T-helper 1 cell (primary cell): ENCODE measurements at places on chromosomes 2 and 18.

GRCh38 chr18:68763083-68763482, 34.8 kb upstream of the CCDC102B start:
- no peak for DNase-seq

GRCh38 chr2:158129037-158129436, 27.4 kb downstream of the UPP2 start:
- no peak for DNase-seq

DNA sequence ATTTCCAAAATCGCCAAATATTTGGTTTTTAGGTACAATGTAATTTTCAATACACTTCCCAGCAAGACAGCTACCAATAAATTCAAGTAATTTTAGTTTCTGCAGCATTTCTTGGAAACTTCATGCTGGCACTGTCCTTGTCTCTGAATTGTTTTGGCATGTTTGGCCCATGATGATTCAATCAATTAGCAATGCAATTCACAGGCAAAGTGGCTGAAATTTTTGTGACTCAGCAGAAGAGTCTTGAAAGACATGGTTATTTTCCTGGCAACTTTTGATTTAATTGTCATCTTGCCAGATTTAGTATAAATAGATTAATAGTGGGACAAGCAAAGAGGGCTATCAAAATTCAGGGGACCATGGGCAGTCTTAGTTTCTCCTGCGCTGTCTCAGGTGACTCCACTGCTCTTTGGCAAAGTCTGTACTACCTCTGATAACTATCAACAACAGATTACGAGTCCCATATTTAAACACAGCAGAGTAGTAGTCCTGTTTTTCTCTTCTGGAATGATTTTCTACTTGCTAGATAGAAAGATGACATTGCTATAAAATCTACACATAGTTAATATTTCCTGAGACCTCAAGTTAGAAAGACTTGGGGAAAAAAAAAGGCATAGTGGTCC, 88.9 kb upstream of the CYP26B1 start:
- no peak for DNase-seq

- no peak for DNase-seq
These were observed 15.5 kb upstream of the NFU1 start for GRCh38 chr2:69452687-69453086.

GRCh38 chr2:145324748-145325147, 804.8 kb upstream of the ZEB2 start:
- no peak for DNase-seq

GRCh38 chr18:44958455-44958854, 277.8 kb downstream of the SETBP1 start:
- no peak for DNase-seq

DNA sequence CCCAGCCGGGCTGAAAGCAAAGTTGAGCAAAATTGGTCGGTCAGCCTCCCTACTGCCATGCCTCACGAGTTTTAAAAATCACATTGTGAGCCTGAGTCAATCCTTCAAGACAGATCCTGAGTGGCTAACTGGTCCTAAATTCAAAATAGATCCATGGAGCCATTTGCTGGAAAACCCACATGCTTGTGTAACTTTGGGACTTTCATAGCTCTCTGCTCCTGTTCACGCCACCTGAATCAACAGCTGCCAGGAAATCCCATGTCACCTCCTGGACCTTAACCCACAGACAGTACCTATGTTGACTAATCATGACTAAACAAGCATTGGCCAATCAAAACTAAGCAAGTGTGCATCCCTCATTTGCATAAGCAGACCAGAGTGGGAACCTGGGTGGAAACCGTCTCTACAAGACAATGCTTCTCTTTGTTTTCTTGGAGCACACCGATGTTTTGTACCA, 42.8 kb upstream of the LDLRAD4 start:
- DNase-seq = no peak
